ENCODE measurements at places on chromosomes 11 and 22.

DNA sequence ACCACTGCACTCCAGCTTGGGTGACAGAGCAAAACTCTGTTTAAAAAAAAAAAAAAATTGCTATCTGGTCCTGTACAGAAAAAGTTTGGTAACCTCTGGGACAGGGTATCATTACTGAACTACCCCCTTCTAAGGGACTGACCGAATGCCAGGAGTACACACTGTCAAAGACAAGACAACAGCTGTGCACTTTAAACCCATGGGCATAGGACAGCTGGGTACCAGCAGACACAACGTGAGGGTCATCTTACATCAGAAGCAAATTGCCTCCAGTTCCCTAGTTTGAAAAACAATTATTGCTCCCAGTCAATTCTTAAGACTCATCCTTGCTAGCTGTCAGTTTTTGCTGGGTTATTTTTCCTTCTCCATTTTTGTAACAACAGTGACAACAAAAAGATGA lies 17.8 kb downstream of the CD59 start:
- no peak for DNase-seq

- no peak for DNase-seq
Measured at GRCh38 chr11:640021-640706, 3.1 kb downstream of the DRD4 start.

- no peak for DNase-seq
Measured at GRCh38 chr11:130979386-130979972, 63.2 kb upstream of the SNX19 start.

DNA sequence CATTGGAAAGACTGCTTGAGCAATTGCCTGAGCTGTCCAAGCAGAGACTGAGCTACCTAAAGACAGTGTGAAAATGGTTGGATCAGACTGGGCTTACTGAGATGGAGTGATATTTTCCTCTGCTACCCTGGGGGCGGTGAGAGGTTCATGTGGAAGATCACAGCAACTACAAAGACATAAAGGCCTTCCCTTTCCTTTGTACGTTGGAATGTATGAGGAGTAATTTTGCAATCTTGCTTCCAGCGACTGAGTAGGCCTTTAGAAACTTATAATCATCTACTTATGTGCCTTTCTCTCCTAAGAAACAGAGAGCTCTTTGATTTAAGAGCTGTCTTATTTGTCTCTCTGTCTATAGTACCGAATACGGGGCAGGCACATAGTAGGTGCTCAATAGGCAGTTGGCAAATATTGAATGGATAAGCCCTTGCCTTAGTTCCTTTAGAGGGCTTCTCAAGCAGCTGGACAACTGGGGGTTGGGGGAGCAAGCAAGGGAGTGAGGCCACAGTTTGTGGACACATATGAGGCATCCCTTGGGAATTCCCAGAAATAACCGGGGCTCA lies 2.4 kb upstream of the HEPACAM start:
- no peak for DNase-seq

All from cortex of kidney (tissue), 1 donor.